ENCODE measurements at places on chromosomes 4 and X. TPM values are rescaled to one million over a fixed set of nuclear protein-coding genes. Genes with fewer than 3 reads are reported as not detected.
A peak's percentile ranks its signal among the peaks of the same experiment; 100 is the strongest.

DNA sequence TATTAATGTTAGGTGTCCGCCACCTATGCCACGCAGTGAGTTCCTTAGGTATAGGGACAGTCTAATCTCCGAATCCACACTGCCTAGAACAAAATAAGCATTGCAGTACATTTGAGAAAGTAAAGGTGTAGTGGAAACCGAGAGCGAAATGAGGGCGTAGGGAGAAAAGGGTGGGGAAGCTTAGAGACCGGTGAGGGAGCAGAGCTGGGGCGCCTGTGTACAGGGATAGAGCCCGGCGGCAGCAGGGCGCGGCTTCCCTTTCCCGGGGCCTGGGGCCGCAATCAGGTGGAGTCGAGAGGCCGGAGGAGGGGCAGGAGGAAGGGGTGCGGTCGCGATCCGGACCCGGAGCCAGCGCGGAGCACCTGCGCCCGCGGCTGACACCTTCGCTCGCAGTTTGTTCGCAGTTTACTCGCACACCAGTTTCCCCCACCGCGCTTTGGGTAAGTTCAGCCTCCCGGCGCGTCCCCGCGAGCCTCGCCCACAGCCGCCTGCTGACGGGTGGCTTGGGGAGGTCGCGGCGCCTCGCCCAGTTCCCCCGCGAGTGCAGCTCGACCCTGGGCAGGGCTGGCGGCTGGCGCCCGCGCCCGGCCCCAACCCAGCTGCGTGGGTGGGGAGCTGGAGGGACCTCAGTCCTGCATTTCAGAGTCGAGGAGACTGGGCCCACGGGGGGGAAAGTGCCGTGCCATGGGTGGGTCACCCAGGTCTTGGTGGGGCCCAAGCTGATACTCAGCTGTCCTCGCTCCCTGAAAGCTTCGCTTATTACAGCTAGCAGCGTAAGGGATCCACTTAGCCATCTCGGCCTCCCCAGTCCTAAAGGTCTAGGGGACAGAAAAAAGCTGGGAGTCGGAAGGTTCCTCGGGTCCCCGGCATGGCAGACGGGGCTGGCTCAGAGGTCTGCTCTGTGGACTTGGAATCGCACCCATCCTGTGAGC lies at the start of gene ANXA3:
ANXA3 (plus strand) TSS at position 351 of the 932 bp plus-strand sequence. CDS start 2,704 bp downstream, outside the sequence.
- peak; percentile 35 for DNase-seq

GRCh38 chr4:84596826-84597225 lies 13.9 kb downstream of the CDS1 start:
- no peak for DNase-seq

DNA sequence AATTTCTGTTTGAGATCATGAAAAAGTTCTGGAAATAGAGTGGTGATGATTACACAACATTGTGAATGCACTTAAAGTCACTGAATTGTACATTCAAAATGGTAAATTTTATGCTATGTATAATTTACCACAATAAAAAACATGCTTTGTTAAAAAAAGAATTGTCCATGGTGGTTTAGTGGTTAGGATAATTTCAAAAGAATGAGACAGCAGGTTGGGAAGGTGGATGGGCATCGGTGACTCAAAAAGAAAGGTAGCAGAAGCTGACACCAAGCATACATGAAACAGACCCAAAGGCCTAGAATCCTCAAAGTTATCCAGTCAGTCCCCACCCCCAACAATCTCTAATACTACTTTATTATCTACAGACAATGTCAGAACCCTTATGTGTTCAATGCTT lies 91.1 kb downstream of the MSN start:
- DNase-seq = no peak

GRCh38 chr4:156344397-156344796 lies 390.7 kb upstream of the CTSO start:
- no peak for DNase-seq

GRCh38 chrX:119399772-119400101 lies 601 bp downstream of the SLC25A43 start:
- DNase-seq = no peak

GRCh38 chr4:57080781-57081650 lies 29.2 kb downstream of the IGFBP7 start:
- no peak for DNase-seq

GRCh38 chr4:186485561-186486062 lies 69.8 kb downstream of the MTNR1A start:
- peak; percentile 27 for DNase-seq

GRCh38 chr4:151302432-151302831 lies 23.0 kb downstream of the SH3D19 start:
- no peak for DNase-seq

DNA sequence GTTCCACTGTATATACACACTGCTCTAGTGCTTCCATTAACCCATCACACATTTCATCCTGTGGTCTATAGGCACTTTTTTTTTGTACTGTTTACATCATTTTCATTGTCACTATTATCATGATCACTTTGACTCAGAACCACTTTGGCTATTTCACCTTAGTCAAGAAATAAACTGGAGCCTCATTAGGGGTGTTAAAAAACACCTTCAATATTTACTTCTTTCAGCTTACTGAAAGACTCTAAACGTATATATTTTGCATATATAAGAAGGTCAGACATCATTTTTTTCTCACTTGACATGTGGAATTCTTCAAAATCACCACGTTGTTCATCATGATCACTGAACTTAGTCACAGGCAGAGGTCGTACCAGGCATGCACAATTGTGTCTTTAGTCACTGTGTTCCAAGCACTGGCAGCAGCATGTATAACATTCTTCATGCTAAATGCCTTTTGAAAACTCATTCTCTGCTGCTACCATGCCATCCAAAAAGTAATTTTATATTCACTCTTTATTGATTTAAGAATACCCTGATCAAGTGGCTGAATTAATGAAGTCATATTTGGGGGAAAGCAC lies 229.2 kb upstream of the ARSJ start:
- no peak for DNase-seq

Gene NR3C2
- 0.29 TPM for total RNA-seq

Gene GAGE12E
- total RNA-seq = not detected

Gene RAB33A
- total RNA-seq = 13.3 TPM

Gene IGSF1
- total RNA-seq = 3.0 TPM
